CD4-positive, alpha-beta T cell treated with Interleukin-21 for 1 hour (primary cell): ENCODE measurements at places on chromosomes 13 and 19.

DNA sequence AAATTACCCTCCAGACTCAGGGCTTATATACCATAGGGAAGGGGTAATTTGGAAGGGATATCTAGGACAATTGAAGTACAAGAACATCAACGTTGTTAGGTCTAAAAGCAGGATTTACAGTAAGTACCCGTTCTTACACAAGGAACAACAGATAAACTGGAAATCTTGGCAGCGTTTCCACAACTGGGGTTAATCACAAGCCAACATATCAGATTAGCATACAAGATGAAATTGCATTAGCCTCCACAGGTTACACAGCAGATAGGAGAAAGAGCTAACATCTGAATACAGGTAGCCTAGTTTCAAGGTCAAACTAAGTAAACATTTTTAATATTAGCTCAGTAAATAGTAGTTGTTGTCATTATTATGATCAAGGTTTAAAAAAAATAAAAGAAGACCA, 1214.0 kb upstream of the PCDH20 start:
- DNase-seq: no peak

- DNase-seq: peak; percentile 77
Measured at GRCh38 chr19:2083174-2083854, 12.8 kb downstream of the MOB3A start.

- no peak for DNase-seq
Measured at GRCh38 chr13:71605744-71606143, 261.3 kb downstream of the DACH1 start.

DNA sequence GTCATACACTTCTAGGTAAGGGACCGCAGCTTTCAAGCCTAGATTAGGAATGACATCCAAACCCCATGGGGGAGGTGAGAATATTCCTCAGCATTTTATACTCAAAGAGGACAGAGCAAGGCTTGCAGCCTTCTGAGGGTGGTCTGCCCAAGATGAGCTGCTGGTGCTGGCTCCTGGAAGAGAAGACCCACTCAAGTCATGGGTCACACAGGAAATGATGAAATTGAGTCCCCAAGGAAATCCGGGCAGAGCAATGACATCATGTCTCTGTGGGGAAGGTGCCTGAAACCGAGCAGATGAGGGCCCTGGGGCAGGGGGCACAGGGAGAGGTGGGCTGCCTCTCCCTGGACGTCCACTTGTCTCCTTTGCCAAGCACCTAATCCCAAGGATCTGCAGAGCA, 468.7 kb downstream of the TSHZ3 start:
- no peak for DNase-seq

- no peak for DNase-seq
Measured at GRCh38 chr13:46896341-46897137, at the start of gene HTR2A. HTR2A (minus strand) TSS chr13:46897053; CDS start chr13:46895906, 1,147 bp downstream.

DNA sequence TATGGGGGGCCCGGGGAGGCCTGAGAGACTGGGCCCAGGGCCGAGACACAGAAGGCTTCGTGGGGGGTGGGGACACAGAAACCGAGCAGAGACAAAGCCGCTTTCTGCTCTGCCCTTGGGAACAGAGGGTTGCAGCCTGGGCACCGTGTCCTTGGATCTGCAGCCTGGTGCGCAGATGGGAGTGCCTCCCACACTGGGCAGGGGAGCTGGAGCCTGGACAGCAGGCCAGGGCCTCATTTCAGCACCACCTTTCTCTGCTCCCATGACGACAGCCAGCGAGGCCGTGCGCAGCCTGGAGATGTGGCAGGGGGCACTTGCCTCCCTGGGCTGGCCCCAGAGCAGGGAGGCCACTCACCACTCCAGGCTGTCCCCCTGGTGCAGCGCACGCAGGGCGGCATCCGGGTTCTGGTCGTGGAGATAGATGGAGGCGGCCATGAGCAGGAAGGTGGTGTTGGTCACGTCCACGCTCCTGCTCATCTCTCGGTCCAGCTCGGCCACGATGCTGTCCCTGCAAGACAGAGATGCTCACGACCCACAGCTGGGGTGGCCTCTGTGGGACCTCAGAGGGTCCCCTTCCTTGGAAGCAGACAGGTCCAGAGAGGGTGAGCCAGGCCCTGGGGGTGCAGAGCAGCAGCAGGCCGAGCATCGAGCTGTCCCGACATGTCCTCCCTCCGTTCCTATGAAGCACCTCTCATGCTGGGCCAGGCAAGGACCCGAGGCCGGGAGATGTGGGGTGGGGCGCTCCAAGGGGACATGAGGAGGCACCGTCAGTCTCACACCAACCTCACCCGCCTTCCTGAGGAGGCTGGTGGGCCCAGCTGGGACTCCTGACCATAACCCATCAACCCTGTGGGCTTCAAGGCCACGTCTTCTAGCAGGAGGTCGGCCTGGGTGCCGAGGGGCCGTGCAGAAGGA, 10.9 kb upstream of the CERS1 start:
- DNase-seq: no peak
